HepG2 (cell line): ENCODE measurements at places on chromosomes 12 and 14. TPM values are rescaled to one million over a fixed set of nuclear protein-coding genes. Genes with fewer than 3 reads are reported as not detected.

- DNase-seq, result no peak
- no peak overlapping the region for H3K4me3 ChIP-seq
- peaks cover 18% of the 10 kb centered on the region for H3K36me3 ChIP-seq
- H3K27me3 ChIP-seq, result no peaks in the 10 kb centered on the region
Observed at GRCh38 chr14:100350276-100350926, 27.3 kb downstream of the SLC25A47 start.

- H3K36me3 ChIP-seq, result no peaks in the 10 kb centered on the region
- H3K27me3 ChIP-seq, result no peaks in the 10 kb centered on the region
- no peak for DNase-seq
- no peaks in the 10 kb centered on the region for H3K4me1 ChIP-seq
- H3K4me3 ChIP-seq, result no peak overlapping the region
Observed at GRCh38 chr14:106187216-106187615, 660.8 kb downstream of the TMEM121 start.

DNA sequence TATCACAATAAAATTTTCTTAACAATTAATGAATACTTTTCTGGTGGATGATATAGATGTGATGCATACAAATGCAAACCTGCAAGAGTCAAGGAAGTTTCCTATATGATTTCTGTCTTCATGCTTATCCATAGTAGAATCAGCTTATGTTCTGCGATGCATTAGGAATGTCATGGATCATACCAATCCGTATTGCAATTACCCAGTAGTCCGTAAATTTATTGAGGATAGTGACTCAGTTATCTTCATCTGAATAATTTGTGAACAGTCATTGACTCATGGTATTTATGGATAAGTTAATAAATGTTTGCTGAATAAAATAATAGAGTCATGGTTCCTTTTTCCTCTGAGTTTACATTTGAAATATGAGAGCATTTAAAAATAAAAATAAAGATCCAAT, 483.4 kb downstream of the LRFN5 start:
- H3K4me1 ChIP-seq, result no peaks in the 10 kb centered on the region
- no peak overlapping the region for H3K27ac ChIP-seq
- DNase-seq, result no peak
- H3K4me3 ChIP-seq, result no peak overlapping the region

Gene TMEM233
- total RNA-seq, result not detected in 2 replicates

GRCh38 chr14:59331217-59331616, 134.0 kb downstream of the GPR135 start:
- no peak overlapping the region for H3K27ac ChIP-seq
- peaks cover 5% of the 10 kb centered on the region; the same call in 1 of the 2 replicates for H3K4me1 ChIP-seq
- DNase-seq, result no peak
- H3K4me3 ChIP-seq, result no peak overlapping the region
- H3K36me3 ChIP-seq, result peaks cover 55% of the 10 kb centered on the region
